Stimulated activated CD8-positive, alpha-beta memory T cell treated with anti-CD3 and anti-CD28 coated beads, Interleukin-15, amount 100 ng/mL, for 4 hours (primary cell): ENCODE measurements at places on chromosomes 6 and 20.

- DNase-seq: no peak
These were observed 11.1 kb downstream of the GLP1R start for GRCh38 chr6:39059496-39060310.

DNA sequence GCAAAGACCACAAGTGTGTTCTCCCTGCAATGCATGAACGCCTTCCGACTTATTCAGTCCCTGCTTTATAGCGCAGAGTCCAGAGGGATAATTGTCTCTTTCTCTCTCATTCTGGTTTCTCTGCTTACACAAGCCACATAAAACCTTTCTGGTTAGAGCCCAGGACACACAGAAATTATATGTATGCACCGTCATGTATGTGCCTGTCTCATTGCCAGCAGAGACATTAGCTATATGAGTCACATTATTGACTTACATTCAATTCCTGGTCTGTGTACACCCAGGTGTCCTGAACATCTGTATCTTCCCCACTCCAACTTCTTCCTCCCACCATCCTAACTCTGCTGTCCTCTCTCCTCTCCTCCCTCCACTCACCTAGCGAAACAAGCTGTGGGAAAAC is 44.0 kb downstream of the LRFN2 start:
- no peak for DNase-seq

DNA sequence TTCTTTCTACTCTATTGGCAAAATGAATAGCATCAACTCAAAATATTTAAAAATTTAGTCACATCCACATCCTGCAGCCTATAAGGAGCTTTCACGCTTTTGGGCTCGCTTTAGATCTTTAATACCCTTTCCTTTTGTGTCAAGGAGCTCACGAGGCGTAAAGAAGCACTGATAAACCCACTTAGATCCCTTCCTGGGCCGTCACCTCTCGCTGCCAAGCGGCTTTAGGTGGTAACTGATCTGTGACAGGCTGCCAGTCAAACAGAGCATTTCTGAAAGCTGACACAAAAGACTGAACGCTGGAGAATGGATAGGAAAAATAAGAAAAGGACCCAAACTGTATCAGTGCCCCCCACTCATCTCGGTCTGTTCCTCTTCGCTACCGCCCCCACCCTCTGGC is 385.7 kb upstream of the MMS22L start:
- DNase-seq: no peak

- DNase-seq: no peak
These were observed 348.8 kb upstream of the SPTLC3 start for GRCh38 chr20:12659942-12660341.

GRCh38 chr6:47360388-47360787 is 50.7 kb upstream of the TNFRSF21 start:
- no peak for DNase-seq

- DNase-seq: no peak
These were observed 160.7 kb downstream of the MTHFD1L start for GRCh38 chr6:151026041-151026663.

- DNase-seq: no peak
These were observed 19.1 kb downstream of the FHL5 start for GRCh38 chr6:96582021-96582420.

- DNase-seq: no peak
These were observed 330.5 kb downstream of the SOX4 start for GRCh38 chr6:21924002-21924401.

GRCh38 chr6:78911218-78911940 is 44.0 kb downstream of the IRAK1BP1 start:
- no peak for DNase-seq
